WTC11 (cell line): ENCODE measurements at places on chromosomes 3 and 15. TPM values are rescaled to one million over a fixed set of nuclear protein-coding genes. Genes with fewer than 3 reads are reported as not detected.

DNA sequence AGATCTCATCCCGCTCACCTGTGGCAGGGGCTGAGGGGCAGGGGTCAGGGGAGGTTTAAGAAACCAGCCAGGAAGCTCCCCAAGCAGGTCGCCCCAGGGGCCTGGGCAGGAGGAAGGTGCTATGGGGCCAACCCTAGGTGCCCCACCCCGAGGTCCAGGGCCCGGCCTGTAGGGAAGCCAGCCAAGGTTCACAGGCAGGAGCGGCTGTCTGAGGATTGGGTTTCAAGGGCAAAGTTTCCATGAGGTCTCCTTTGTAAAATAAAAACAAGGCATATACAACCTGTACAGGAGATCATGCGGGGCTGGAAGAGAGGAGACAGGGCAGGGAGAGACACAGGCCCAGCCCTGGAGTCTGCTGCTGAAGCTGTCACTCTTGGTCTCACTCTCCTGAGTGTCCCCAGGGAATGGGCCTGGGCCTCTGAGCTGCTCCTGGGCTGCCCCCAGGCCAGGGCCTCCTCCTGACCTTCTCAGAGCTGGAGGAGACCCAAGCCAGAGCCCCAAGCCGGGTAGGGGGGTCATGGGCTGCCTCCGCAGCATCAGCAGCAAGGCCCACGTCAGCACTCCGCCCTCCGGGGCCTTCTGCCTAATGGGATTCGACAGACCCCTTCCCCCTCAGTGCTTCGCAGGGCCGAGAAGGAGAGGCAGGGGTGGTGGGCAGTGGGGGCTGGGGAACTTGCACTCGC lies 5.5 kb downstream of the CPLX3 start:
- no peak for DNase-seq

DNA sequence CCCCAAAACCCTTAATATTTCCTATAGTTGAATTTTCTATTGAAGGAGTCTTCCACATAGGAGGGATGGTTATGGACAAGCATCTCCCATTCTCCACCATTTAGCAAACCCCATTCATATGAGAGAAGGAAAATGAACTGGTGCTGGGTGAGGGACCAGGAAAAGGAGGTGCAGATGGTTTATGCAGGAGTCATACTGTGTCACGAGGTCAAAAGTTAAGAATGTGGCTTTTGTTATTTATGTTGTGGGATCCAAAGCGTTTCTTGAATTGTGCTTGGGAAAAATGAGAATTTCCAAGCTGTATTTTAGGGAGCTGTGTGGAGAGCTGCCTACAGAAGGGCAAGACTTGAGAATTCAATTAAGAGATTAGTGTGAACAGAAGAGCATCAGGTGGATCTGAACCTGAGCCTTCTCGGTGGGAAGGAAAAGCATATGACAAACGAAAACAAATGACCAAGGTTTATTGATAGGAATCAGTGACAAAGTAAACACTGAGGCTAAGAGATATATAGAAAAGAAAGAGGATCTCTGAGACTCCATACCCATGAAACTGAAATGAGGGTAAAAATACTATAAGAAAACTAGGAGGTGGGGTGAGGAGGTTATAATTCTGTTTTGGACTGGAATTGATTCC lies 473.3 kb upstream of the NR2F2 start:
- no peak for DNase-seq

GRCh38 chr3:148366743-148367410 lies 330.8 kb upstream of the AGTR1 start:
- no peak for DNase-seq

- no peak for DNase-seq
Observed at GRCh38 chr3:19342389-19342788, 194.1 kb downstream of the KCNH8 start.

DNA sequence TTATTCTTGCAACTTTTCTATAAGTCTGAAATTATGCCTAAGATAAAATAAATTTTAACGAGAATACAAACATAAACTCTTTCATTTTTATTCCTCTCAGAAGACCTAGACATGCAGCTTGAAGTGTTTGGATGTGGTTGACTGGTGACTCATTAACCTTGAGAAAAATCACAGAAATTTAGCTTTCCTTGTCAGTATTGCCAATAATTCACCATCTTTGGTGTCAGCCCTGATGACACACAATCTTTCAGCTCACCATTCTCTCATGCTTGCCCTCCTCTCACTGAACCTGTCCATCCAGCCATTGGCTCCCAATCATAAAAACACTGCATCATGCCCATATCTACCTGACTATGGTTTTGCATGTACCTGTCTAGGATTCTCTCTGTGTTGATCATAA lies 22.6 kb upstream of the TNFAIP8L3 start:
- no peak for DNase-seq

- no peak for DNase-seq
Observed at GRCh38 chr3:674116-674515, 418.7 kb upstream of the CNTN6 start.

DNA sequence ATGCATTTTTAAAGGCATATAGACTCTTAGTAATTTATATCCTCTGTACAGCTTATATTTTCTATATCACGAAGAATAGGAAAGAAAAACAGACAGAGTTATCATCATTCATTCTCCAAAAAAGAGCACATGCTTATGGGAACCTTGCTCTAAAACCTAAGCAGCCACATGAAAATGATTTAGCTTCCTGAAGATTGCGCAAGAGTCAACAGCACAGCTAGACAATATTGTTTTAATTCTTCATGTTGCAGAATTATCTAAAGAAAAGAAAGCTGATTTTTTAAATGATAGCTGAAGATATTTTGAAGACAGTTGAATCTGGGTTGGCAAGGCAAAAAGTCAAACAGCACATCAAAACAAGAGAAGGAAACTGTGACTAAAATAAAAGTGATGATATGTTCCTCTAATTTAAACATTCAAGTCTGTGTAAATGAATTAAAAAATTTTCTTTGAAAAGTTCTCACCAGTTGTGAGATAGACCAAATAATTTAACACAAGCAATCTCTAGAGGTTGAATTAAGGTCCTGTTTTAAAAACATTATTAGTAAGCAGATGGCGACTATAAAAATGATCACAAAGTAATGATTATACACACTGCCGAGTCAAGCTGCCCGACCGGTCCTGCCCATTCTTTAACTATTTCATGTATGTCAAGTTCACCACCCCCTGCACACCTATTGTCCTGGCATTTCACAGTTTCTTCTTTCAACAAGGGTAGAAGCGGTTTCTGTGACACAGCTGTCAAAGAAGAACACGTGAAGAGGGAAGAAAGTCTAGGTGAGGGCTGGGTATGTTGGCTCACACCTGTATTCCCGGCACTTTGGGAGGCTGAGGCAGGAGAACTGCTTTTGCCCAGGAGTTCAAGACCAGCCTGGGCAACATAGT lies 74.2 kb upstream of the BHLHE40 start:
- no peak for DNase-seq

DNA sequence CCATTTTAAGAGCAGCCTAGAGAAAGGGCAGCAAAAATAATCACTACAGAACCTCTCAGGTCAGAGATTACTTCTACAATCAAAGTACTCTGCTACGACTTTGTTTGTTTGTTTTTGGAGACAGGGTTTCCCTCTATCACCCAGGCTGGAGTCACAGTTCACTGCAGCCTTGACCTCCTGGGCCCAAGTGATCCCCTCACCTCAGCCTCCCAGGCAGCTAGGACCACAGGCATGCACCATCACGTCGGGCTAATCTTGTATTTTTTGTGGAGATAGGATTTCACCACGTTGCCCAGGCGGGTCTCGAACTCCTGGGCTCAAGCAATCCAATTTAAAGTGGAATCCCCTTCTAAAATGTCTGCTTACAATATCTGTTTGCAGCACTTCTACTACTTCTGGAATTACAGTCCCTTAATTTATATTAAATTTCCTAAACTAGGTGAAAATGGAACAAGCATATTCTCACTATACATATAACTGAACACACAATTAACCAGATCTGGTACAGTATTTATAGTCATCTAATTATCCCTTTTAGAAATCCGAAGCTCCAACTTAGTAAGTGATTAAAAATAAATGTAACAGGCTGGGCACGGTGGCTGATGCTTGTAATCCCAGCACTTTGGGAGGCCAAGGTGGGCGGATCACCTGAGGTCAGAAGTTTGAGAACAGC lies 4.4 kb downstream of the UACA start:
- no peak for DNase-seq

DNA sequence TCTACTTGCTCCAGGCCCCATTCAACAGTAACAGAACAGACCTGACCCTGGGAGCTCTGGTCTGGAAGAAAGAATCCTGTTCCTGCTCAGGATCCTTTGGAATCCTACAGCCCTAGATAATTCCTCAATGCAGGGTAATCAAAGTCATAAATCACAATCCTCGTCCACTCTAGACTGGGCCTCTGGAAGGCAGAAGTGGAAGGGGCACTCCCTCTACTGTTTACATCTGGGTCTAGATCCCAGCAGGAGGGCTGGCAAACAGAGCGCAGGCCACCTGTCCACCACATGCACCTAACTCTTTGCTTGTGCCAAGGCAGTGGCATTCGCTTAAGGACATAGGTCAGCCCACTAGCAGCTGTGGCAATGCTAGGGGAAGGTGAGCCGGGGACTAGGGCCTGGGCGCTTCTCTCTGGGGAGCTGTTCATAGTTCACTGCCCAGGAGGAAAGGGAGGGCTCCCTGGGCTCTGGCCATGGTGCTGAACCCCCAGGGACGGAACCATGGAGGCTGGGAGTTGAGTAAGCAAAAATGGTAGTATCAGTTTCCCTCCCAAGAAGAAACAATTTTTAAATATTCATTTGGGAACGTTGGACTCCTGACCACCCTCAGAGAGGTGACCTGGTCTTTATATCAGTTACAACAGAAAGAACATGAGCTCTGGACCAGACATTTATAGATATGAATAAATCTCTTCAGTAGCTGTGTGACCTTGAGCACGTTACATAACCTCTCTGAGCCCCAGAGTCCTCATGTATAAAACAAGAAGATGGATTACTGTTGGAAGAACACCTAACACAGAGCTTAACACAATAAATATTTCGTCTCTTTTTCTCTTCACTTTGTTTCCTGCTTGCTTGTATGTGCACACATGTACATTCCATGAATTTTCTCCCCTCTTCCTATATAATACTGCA lies 90.2 kb downstream of the NTRK3 start:
- peak; percentile 71 for DNase-seq

DNA sequence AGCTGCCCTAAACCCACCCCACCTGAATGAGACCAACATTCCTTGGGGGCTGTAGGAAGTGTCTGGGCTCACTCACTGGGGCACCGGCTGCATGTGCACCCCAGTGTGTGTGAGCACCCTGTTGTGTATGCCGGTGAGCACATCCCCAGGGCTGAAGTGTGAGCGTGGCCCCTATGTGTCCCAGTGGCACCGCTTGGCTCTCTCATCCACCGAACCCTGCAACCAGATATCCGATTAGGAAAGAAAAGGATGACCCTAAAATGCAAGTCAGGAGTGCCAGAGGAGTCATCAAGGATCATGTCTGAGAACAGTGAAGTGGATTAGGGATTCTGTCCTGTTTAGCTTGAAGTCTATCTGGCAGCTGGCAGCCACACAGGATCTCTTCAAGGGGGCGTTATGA lies 84.0 kb upstream of the ALDH1L1 start:
- DNase-seq, result no peak

GRCh38 chr3:56796202-56796601 lies 5.5 kb downstream of the ARHGEF3 start:
- no peak for DNase-seq

DNA sequence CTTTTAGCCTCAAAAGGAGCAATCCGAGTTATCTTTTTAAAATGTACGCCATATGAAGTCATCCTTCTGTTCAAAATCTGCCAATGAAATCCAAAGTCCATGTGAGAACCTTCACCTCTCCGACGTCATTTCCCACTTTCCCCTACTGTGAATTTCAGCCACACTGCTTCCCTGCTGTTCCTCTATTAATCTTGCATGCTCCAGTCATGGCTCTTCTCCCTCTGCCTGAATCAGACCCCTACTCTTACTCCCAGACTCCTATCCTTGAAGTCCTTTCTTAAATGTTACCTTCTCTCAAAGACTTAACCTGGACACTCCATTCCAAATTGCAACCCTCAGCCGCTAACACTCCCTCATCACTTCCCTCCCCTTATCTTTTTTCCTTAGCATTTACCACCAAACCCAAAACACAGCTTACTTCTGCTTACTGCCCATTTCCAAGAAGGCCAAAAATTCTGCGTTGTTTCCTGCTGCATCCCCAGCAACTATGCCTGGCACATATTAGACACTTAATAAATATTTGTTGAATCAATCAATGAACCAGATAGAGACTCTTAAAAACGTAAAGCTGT lies 1.2 kb downstream of the NKIRAS1 start:
- no peak for DNase-seq

DNA sequence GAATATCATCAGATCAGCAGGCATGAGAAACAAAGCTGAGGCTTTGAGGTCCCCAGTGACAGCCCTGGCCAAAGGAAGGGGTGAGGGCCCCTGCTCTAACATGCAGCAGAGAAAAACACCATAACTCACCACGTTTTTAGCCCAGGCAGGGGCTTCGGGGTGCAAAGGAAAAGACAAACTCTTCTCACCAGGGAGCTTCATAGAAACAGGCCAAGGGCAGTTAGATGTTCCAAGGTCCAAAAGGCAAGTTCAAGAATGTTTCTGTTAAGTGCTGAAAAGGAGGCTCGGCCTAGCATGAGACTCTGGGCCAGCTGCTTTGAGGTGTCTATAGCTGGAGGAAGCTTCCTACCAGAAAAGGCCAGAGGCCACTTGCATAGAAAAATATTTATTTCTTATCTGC lies 608.4 kb upstream of the CFAP20DC start:
- DNase-seq, result no peak

- no peak for DNase-seq
Observed at GRCh38 chr3:127690106-127690505, 17.4 kb downstream of the ABTB1 start.

GRCh38 chr3:130457671-130458070 lies 59.3 kb upstream of the COL6A6 start:
- no peak for DNase-seq

DNA sequence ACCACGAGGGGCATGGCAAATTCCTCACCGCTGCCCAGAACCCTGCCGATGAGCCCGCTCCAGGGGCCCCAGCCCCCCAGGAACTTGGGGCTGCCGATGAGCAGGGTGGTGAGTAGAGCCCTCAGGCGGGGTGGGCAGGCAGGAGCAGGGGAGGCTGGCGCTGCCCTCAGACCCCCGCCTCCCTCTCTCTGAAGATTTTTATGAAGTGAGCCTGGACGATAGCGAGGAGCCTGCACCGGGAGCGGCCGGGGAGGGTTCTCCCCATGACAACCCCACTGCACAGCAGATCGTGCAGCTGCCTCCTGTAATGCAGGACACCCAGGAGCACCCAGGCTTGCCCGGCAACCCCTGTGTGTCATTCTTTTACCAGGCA lies 56.7 kb upstream of the UBE2Q2 start:
- no peak for DNase-seq

The ITGA11 gene
- total RNA-seq, result 0.11 to 0.60 TPM (median 0.15 TPM) in 3 replicates

The KCNH8 gene
- 2.5 to 2.8 TPM (median 2.8 TPM) in 3 replicates for total RNA-seq

The SELENOT gene
- 48.3 to 57.0 TPM (median 53.4 TPM) in 3 replicates for total RNA-seq

The PLCH1 gene
- 8.4 to 8.9 TPM (median 8.8 TPM) in 3 replicates for total RNA-seq

The CHL1 gene
- 0.27 TPM in 1 of 3 replicates, not detected in the others for total RNA-seq

The FANCD2OS gene
- not detected in 3 replicates for total RNA-seq

The NOX5 gene
- not detected in 3 replicates for total RNA-seq

The PARP14 gene
- 15.9 to 17.6 TPM (median 16.8 TPM) in 3 replicates for total RNA-seq

The UBE3A gene
- total RNA-seq, result 108 to 120 TPM (median 113 TPM) in 3 replicates

The CACNA2D2 gene
- 22.0 to 23.4 TPM (median 22.3 TPM) in 3 replicates for total RNA-seq

The C3orf80 gene
- 0.41 to 0.66 TPM (median 0.66 TPM) in 3 replicates for total RNA-seq
